Activated naive CD8-positive, alpha-beta T cell treated with anti-CD3 and anti-CD28 coated beads for 36 hours (primary cell): ENCODE measurements at places on chromosomes 12 and 14.

DNA sequence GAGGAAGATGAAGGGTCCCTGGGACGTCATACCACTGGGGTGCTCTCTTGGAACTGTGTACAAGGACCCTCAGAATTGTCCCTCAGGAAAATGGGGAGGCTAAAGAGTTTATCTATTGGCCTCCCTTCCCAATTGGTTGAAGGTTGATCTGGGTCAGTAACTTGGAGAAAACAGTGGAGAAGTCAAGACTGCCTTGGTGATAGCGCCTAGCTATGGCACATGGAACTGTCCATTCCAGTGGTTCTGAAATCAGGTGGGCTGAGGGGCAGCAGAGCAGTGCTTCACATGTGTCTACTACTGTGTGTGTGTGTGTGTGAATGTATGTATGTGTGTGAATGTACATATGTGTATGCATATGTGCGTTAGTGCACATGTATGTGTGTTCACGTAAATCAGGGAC lies 316.1 kb downstream of the AACS start:
- no peak for DNase-seq

DNA sequence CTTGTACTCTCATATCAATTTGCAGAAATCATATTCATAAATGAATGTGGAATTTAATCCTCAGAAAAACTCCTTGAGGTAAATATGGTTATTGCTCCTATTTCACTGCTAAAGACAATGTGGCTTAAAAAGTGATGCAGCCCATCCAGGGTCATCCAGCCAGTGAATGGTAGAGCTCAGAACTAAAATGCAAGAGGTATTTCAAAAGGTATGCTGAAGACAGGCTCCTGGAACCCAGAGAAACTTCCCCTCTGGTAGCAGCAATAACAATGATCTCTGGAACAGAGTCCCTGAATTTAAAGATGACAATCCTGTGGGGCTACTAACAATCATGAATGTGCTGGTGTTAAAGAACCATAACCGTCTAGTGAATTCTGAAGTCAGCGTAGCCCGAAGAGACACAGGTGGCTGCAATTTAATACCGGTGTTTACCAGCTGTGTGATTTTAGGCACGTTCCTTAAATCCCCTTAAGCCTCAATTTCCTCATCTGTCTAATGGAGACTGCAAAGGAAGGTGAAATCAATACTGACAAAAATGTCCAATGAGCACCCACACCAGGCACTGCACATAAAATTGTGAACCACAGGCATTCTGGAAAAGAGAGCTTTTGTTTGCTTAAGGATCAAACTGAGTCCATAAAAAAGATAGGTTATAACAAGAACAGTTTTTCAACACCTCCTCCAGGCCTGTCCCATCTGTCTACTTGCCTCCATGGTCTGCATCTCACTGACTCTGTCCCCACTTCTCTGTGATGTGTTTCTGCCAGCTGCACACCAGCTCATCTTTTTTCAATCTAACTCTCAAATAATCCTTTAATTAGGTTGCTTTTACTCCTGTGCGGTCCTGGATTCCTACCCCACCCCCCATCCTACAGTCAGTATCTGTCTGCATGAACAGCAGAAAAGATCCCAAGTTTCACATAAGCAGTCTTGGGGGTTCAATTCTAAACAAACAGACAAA lies 10.5 kb downstream of the TM7SF3 start:
- no peak for DNase-seq

GRCh38 chr12:105469211-105469610 lies 138.7 kb downstream of the C12orf75 start:
- DNase-seq = no peak

- DNase-seq = no peak
Observed at GRCh38 chr12:72275526-72275925, 3.4 kb downstream of the TRHDE start.

DNA sequence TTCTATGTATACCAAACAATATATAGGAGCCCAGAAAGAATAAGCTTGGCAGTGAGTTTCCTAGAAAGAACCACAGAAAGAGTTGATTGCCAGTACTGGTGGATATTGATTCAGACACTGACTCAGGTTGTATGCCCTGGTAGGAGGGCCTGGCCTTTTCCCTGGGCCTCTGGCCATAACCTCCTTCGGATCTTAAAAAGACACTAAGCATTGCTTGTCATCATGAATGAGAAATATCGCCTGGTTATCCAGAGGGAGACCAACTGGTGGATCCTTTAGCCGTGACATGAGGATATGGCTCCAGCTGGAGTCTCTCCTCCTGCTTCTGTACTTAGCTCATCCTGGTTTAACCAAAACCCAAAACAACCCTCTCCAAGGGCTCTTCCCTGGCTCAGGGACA lies 231.5 kb downstream of the MSRB3 start:
- DNase-seq = no peak

DNA sequence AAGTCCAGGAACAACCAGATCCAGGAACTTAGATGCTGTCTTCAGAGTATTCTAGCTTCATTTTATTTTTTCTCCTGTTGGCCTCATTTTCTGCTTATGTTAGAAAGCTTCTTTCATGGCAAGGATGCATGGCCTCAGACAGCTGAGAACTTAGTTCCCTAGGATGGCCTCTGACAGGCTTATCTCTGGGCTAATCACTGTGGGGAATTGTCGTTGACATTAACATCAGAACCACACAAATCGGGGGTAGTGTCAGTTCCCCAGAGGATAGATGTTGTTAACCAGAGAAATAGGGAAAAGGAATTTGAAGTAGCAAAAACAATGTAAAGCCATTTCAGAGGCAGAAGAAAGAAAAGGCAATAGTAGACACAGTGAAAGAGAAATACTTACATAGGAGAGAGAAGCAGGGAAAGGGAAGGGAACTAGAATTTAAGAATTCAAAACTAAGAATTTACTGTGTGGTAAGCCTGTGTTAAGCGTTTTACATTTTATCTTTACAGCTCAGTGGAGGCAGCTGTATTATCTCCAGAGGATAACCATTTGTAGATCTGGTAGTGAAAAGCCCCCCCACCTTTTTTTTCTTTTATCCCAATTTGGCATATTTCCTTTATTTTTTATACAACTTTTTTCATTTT lies 21.8 kb downstream of the FUT8 start:
- no peak for DNase-seq

DNA sequence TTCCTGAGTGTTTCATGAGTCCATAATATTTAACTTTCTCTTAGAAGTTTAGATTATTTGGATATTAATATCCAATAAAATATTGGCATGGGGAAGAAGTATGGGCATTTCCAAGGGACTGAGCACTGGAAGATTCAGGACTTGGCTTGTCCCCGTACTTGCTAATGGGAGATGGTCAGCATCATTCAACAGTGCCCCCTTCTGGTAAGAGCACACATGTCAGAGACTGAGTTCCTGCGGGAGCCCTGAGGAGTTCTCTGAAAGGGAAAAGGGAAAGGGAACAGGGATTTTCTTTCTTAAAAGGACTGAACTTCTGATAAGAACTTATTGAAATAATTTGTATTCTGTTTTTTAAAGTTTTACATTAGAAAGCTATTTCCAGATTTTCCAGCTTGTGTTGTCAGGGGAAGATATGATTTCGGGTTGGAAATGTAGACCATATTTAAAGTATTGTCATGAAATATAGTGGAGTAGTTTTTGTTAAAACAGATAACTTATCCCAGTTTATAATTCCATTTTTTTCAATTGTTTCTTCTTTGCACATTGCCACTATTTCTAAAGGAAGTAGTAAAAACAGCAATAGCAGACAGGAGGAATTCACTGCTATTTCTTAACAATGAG lies 59.8 kb upstream of the C12orf71 start:
- DNase-seq = peak; percentile 24

DNA sequence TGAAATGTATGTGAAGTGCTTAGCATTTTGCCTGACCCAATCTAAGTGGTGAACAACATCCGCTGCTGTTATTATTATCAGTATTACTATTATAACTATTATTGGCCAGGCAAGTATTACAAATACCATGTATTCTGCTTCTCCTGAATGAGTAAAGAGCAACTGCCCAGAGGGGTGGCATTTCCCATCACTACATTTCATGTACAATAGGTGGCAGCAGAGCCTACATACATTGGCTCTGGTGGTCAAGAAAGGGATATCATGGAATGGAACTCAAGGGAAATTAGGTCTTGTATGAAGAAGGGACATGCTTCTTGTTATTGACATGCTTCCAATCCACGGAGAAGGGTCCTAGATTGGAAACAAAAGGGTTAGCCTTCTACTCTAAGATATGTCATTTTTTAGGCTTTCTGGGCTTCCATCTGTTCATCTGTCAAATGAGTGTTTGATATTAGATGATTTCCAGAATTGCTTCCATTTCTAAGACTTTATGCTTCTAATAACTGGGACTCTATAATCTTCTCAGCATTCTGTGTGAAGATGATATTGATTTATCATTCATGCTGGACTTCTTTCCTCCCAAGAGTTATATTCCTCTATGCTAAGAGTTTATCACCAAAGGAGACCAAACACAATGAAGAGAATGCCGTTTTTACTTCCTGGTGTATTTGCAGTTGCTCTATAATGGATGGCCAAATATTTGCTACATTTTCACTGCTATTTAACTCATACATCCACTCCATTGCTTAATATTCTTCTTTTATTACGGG lies 239.1 kb downstream of the SSPN start:
- peak; percentile 3 for DNase-seq

DNA sequence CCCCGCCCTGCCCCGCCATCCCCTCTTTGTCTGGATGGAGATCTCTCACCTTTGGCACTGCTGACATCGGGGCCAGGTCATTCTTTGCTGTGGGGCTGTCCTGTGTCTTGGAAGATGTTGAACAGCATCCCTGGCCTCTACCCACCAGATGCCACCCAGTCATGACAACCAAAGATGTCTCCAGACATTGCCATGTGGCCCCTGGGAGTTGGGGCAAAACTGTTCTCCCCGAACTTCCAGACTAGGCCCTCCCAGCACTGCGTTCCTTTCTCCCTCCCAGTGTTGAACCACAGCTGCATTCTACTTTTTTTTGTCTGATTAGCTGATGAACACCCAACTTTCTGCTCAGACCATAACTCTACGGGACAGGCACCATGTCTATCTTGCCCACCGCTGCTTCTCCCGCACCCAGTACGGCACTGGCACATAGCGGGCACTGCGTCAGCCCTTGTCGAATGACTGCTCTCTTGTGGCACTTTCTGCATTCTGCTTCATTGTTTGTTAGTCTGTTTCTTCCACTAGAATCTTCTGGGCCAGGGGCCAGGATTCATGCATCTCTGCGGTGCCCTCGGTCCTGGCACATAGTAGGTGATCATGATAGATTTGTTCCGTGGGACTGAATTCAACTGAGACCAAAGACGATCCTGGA lies 13.1 kb upstream of the MYL2 start:
- no peak for DNase-seq

- no peak for DNase-seq
Observed at GRCh38 chr12:71871116-71871515, 31.6 kb downstream of the TBC1D15 start.

- no peak for DNase-seq
Observed at GRCh38 chr12:5439371-5439771, 7.5 kb downstream of the NTF3 start.

GRCh38 chr14:84208451-84208850 lies 1321.5 kb upstream of the FLRT2 start:
- no peak for DNase-seq

GRCh38 chr14:103485504-103485903 lies 37.1 kb downstream of the CKB start:
- DNase-seq = no peak

GRCh38 chr14:24895622-24896021 lies 154.3 kb downstream of the STXBP6 start:
- DNase-seq = no peak

DNA sequence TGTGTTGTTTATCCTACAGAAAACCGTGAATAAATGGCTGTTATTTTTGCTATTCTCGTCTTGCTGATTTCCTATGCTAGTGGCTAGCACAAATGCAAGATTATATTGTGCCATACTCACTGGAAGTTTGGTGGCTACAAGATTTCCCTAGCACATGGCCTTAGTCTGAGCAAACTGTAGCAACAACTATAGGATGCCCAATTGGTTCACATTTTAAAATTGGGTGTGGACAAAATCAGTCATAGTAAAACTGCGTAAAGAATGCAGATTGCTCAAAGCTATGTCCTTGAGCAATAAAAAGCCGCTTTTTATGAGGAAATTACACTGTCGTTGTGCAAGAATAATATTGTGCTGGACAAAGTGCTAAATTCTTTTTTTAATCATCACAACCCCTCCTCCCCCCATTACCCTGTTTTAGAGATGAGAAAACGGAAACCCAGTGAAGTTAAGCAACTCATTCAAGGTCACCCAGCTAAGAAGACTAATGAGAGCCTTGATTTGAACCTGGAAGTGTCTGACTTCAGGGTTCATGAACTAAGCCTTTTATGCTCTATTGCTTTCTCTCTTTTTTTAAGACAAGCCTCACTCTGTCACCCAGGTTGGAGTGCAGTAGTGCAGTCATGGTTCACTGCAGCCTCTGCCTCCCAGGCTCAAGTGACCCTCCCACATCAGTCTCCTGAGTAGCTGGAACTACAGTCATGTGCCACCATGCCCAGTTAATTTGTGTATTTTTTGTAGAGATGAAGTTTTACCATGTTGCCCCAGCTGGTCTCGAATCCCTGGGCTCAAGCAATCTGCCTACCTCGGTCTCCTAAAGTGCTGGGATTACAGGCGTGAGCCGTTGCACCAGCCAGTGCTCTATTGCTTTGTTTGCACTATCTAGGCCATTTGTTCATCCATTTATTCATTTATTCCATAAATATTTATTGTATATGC lies 73.6 kb downstream of the SRGAP1 start:
- no peak for DNase-seq

GRCh38 chr12:69108037-69108436 lies 131.3 kb upstream of the CPSF6 start:
- no peak for DNase-seq

- no peak for DNase-seq
Observed at GRCh38 chr12:123571343-123571813, 13.0 kb upstream of the TMED2 start.

DNA sequence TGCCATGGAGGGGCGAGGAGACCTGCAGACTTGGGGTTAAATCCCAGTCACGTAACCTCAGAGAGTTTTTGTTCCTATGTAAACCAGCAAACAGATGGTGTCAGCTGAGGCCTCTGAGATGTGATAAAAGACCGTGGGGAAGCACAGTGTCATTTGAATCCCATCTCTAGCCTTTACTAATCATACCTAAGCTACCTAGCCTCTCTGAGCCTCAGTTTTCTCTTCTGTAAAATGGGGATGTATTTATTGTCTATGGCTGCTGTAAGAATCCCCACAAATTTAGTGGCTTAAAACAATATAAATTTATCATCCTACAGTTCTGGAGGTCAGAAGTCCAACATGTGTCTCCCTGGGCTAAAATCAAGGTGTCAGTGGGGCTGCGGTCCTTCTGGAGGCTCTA lies 33.9 kb downstream of the FOXN4 start:
- DNase-seq = no peak

DNA sequence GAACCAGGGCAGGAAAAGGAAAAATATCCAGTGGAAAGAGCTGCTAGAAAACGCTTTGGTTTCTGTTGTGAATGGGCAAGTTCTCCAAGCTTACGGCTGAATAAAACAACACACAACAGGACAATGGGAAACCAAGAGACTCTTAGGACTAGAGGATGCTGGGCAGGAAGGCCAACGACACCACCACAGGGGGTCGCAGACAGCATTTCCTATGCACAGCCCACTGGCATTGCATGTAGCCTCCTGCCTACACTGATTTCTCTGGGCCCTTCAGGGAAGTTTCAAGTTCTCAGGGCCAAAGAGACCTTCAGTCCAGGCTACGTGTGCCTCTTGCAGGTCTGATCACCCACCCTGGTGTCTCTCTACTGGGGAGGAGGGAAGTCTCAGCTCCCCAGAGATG lies 108.0 kb downstream of the RIMBP2 start:
- DNase-seq = no peak
